GM04503 (cell line): ENCODE measurements at places on chromosomes 2 and 18.

DNA sequence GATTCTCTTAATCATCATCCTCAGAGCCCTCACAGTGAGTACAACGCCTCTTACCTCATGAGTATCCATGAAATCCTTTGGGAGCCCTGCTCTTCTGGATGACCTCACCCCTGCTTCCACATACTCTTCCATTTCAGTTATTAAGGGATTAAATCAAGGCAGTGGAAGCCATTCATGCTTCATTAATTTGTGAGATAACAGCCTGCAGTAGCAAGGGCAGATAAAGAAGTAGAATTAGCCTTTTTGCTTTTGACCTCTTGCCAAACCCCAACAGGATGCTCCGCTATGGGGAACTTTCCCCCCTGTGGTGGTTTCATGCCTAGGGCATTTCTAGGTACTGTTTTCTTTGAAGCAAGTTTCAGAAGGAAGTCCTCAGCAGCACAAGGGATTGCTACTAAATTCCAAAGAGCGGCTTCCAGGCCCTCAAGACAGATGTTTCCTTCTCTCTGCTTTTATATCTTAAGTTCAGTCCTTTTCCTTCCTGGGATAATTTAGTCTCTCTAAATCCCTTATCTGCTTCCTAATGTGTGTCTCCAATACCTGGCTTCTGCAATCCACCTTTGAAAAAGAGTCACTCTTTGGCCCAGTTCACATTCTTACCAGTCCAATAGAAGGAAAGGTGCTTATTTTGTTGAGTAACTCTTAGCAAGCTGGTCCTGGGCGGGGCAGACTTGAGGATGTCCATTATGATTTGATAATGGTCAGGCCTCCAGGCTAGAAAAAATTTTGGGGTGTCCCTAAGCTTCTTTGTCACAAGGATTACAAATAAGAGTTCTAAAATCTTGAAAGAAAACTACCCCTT is 76.9 kb downstream of the MYO1B start:
- DNase-seq: no peak

DNA sequence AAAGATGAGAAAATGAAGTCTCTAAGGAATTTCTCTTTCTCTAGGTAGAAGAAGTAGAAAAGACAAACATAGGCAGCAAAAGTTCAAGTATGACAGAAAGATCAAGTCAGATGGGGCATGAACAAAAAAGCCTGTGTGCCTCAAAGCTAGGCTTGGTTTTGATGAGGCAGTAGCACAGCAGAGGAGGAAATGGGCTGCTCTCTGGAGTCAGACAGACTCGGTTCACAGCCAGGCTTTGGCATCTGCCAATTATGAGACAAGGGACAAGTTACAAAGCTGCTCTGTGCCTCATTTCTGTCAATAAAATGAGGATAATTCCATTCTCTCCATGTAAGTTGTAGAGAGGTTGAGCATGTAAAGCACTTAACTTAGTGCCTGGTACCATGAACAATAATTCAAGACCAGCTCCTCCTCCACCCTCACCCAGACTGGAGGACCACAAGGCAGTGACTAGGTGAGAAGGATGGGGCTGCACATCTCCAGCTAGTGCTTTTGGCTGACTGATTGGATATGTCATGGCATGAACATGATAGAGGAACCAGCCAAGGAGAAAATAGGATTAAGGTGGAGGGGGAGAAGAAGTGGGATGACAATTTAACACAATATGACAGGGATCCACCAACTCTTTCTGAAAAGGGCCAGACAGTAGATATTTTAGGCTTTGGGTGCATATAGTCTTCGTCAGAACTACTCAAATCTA is 84.6 kb downstream of the TMEM163 start:
- DNase-seq: no peak

DNA sequence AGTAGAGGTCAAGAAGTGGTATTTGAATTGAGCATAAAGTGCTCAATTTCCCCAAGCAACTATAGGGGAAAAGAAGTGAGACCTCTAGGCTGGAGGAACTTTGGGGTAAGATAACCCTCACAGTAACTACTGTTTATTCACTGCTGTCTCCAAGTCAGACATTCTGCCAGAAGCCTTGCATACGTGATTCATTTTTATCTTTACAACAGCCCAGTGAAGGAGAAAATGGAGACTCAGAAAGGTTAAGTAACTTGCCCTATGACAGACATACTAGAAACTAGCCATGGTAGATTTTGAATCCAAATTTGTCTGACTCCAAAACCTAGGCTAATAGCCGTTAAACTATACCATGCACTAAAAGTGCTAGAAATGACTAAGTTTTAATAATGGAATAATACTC is 28.4 kb downstream of the DNAJC10 start:
- DNase-seq: no peak

DNA sequence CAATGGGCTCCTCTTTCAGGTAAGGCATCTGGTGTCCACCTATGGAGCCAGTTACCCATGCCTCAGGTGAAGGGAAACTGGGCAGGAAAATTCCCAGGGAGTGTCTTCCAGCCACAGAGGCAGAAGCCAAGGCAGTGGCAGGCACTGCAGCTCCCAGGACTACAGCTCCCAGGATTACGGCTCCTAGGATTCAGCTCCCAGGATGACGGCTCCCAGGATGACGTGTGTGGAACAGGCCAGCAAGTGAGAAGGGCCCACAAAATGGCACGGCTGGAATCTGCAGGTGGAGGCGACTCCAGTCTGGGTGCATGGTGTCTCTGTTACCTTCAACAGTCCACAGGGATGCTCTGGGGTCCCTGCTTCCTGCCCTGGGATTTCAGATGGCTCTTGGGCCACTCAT is 92.1 kb downstream of the PTGR3 start:
- no peak for DNase-seq

DNA sequence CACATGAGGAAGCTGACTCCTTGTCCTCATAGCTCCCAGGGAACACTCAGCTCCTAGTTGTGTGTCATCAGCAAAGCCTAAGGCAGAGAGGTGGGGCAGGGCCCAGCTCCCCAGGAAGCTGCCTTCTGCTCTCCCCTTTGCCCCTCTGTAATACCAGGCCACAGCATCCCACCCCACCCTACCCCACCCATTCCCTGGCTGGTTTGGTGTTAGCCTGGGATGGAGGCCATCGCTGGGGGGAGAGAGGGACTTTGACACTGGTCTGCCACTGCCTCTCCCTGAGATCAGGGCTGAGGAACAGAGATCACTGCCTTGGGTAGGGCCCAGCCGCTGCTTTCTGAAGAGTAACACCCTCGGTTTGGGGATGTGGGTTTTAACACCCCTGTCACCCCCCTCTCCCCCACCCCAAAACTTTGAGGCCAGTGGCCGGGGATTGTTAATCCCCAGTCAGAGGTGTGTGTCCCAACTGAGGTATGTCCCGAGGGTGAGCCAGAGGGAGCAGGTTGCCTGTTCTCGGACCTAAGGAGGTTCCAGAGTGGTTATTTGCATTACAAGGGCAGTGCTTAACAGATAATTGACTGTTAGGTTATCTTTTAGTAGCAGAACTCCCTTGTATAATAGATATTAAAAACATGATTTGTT is 41.4 kb downstream of the TET3 start:
- DNase-seq: no peak

GRCh38 chr2:121240436-121240835 is 44.6 kb downstream of the TFCP2L1 start:
- DNase-seq: no peak

- no peak for DNase-seq
These were observed 44.1 kb upstream of the TTC39C start for GRCh38 chr18:23970161-23971096.

DNA sequence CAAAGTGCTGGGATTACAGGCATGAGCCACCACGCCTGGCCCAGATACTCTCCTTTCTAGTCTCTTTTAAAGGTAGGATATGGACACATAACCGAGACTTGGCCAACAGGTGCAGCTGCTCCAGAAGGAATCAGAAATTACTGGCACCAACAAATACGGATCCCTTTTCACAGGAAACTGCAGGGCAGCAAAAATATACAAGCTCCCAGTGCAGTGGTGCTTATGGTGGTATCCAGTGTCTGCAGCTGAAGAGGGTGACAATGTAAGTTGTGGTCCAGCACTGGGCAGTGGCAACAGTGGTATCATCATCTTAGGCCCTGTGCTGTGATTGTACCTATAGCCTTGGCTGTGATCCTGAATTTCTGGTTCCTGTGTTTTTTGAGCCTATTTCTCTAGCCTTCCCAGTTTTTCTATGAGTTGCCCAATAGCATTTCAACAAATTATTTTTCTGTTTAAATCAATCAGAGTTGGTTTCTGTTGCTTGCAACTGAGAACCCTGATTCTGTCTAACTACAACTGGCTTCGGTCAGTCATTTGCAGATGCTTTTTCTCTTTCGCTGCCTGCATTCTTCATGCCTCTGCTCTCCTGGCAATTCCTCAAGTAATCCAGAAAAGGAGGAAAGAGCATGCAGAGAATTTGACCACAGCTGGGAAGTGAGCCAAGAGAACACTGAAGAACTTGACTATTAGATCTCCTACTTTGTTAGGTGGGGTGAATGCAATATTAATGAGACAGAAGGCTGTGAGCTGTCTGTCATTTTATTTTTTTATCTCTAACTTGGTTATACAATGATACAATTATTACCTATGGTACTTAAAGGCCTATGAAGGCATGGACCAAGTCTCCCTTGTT is 30.8 kb upstream of the EML4 start:
- peak; percentile 90 for DNase-seq

DNA sequence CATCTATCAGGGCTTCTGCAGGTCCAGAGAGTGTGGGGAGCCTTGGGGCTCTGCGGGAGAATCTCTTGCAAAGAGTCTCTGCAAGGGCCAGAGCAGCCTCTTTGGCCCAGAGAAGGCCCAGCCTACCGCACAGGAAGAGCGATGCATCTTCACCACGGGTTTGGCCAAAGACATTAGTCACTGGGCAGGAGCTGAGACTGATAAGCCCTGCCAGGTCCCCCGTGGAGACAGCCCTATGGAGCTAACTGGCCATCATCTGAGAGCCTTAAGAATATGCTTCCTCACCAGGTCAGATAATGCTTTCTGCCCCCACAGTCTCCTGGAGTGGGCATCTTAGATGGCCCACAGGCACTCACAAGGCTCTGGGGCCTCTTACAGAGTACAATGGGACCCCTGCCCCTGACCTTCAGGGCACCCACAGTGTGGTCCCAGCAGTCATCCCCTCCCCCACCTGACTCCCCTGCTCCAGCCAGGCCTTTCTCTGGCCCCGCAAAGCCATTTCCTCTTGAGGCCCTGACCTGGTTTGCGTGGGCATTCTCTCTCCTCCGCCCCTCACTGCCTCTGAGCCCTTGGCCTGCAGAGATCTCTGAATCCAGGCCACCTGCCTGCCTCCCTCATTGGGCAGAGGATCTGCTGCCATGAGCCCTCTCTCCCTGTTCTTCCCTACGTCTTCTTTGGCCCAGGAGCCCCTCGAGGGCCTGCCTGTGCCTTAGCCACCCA is 31.9 kb upstream of the MAPRE3 start:
- no peak for DNase-seq

DNA sequence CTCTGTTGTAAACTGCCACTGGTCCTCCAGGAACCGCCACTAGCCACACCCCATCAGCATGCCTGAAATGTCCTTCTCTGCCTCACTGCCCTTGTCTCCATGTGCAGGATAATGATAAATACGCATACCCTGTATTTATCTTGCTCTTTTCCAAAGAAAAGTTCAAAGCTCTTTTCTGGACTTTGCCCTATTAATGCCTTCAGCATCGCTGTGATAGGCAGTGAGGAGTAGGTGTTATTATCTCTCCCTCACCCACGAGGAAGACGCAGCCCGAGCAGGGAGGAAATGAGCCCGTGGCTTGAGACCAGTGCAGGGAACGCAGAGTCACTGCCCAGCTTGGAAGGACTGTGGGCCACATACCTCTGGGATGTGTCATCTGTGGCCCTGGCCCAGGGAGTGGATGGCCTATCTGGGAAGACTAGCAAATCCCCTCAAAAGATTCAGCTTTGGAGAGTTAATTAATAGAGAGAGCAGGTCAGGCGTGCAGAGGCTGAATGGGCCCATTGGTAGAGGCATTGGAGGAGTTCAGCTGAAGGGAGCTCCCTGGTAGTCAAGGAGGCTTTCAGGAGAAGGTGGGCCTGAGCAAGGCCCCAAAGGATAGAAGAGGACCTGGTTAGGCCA is 39.5 kb upstream of the MCFD2 start:
- DNase-seq: peak; percentile 87

GRCh38 chr2:100936972-100937542 is 65.0 kb upstream of the RPL31 start:
- DNase-seq: no peak

- no peak for DNase-seq
These were observed 386.4 kb downstream of the PIK3C3 start for GRCh38 chr18:42341423-42341822.

- no peak for DNase-seq
These were observed 5.7 kb downstream of the MAL start for GRCh38 chr2:95031076-95031725.

GRCh38 chr2:180601016-180601415 is 379.4 kb upstream of the UBE2E3 start:
- DNase-seq: no peak

DNA sequence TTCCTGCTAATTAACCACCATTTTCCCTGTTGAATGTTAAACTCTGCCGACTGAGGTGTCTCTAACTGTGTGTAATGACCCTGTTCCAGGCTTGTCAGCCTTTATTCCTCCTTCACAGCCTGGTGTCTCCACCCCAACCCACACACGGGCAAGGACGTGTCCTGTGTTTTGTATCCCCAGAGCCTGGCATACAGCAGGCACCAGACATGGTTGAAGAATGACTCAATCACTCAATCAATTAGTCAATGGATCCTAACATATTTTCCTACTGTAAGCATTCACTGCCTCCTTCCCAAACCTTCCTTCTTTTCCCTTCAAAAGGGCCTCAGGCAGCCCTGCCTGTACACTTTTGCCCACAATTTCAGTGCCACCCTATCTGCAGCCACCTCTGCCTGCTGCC is 2.7 kb upstream of the TNS1 start:
- DNase-seq: no peak

GRCh38 chr2:96727431-96727830 is 12.4 kb downstream of the LMAN2L start:
- no peak for DNase-seq

- DNase-seq: no peak
These were observed 21.1 kb downstream of the NBAS start for GRCh38 chr2:15539999-15540398.
